ENCODE measurements at places on chromosomes 7 and 10.

DNA sequence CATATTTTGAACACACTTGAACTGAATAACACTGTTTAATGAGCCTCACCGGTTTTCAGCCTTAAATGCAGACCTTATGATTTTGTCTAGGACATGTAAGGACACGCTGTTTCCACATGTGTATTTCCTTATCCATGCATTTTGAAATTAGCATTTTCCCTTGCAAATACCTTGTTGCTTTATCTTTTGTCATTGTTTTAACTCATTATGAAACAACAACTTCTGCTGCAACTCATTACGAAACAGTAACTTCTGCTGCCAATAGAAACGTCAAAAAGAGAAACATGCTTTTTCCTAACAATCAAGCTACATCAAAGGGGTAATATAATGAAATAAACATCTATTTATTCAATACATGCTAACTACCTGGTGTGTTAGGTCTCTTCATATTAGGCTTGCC is 322.0 kb downstream of the AGMO start:
- no peak for DNase-seq

DNA sequence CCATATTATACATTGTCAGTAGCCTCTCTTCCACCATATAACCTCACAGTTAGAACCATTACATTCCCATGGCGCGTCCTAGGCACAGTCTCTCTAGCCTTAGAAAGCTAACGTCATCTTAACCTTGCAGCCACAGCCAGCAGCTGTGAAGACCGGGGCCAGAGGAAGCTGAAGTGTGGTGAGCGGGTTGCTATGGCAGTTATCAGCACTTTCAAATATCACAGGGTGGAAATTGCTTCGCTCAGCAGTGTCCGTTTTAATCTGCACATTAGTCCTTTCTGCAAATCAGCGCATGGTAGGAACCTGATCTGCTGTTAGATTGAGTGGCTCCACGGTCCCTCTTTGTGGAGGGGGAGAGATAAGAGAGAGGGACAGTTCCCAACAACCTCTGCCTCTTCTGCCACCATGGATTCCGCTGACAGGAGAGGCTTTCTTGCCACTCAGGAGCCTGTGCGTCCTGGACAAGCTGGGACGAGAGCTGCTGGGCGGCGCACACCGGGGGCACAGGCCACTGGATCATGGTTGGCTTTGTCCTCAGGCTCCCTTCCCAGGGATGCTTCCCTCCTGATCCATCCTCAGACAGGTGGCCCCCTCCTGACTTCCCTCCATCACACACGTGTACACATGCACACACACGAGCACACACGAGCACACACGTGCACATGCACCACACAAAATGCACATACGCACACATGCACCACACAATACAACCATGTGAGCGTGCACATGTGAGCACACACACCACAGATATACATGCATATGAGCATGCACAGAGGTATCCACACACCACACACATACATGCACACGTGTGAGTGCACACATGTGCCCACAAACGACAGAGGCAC is 93.8 kb downstream of the WDR37 start:
- DNase-seq, result no peak

DNA sequence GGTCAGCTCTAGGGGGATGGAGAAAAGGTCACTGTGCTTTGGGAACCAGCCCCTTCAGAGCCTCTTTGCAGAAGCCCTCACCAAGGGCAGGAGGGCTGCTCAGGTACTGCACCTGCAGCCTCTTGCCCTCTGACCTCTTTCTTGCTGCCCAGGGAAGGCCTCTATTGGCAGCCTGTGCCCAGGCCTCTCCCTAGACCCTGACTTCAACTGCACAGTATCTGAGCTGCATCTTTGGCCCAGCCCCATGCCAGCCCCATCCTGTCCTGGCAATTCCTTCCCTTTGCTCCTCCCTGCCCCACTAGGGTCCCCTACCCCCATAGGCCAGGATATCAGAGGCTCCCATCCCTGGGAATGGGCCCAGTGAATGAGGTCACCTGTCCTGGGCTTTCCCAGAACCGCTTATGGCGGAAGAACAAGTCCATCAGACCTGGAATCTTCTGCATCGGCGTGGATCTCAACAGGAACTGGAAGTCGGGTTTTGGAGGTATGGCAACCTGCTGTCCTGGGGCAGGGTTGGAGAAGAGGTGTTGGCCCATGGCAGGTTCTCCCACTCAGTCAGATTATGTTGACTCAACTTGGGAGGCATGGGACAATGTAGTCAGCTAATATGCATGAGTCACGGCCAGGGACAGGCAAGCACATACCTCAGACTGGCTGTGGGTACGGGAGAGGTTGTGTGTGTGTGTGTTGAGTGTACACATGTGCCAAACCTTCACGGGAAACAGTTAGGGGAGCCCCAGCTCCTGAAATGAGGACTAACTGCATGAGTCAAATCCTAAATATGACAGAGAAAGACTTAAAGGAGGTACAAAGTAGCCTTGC is 17.1 kb upstream of the CPA1 start:
- no peak for DNase-seq

GRCh38 chr7:141128931-141129330 is 55.1 kb downstream of the TMEM178B start:
- no peak for DNase-seq
